ENCODE measurements at places on chromosomes 5 and 9. TPM values are rescaled to one million over a fixed set of nuclear protein-coding genes. Genes with fewer than 3 reads are reported as not detected.
A peak's percentile ranks its signal among the peaks of the same experiment; 100 is the strongest.

GRCh38 chr5:108541836-108542235, 159.9 kb upstream of the FBXL17 start:
- H3K27ac ChIP-seq: no peak overlapping the region
- H3K27me3 ChIP-seq: no peaks in the 10 kb centered on the region
- H3K4me1 ChIP-seq: no peaks in the 10 kb centered on the region
- H3K4me3 ChIP-seq: no peak overlapping the region

DNA sequence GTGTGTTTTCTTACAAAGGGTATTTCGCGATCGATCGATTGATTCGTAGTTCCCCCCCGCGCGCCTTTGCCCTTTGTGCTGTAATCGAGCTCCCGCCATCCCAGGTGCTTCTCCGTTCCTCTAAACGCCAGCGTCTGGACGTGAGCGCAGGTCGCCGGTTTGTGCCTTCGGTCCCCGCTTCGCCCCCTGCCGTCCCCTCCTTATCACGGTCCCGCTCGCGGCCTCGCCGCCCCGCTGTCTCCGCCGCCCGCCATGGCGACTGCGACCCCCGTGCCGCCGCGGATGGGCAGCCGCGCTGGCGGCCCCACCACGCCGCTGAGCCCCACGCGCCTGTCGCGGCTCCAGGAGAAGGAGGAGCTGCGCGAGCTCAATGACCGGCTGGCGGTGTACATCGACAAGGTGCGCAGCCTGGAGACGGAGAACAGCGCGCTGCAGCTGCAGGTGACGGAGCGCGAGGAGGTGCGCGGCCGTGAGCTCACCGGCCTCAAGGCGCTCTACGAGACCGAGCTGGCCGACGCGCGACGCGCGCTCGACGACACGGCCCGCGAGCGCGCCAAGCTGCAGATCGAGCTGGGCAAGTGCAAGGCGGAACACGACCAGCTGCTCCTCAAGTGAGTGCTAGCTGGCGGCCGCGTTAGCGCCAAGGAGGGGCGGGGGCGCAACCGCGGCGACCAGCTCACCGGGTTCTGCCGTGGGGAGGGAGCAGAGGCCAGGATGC, 480 bp downstream of the LMNB1 start:
- H3K27ac ChIP-seq: peak overlapping the region; percentile 58
- H3K36me3 ChIP-seq: no peaks in the 10 kb centered on the region
- DNase-seq: peak; percentile 90

DNA sequence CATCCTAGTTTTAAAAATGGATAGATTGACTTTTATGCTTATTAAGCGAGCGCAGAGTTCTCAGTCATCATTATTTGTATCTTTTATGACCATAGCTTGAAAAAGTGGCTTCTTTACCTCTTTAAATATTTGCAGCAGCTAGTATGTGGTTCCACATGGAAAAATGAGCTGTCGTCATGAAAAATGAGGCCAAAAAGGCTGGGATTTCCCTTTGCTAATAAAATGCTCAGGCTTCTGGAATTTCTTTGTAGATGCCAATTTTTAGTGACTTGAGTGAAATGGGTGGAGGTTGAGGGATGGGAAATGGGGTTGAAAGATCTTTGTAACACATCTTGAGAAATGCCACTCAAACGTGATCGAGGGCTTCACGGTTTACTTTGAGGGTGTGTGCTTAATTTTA, 35.2 kb downstream of the RAI14 start:
- H3K4me1 ChIP-seq: peaks cover 72% of the 10 kb centered on the region
- peak; percentile 87 for DNase-seq
- peak overlapping the region; percentile 73 for H3K27ac ChIP-seq
- no peaks in the 10 kb centered on the region for H3K27me3 ChIP-seq
- peaks cover 61% of the 10 kb centered on the region for H3K36me3 ChIP-seq

The ATP10B gene
- not detected for total RNA-seq

The LYRM7 gene
- total RNA-seq: 4.7 TPM

The NR4A3 gene
- total RNA-seq: 0.36 TPM

- H3K27me3 ChIP-seq: no peaks in the 10 kb centered on the region
- no peak overlapping the region for H3K27ac ChIP-seq
- DNase-seq: no peak
- no peaks in the 10 kb centered on the region for H3K36me3 ChIP-seq
These were observed 222.4 kb upstream of the PANK3 start for GRCh38 chr5:168801567-168801966.

- no peaks in the 10 kb centered on the region for H3K36me3 ChIP-seq
- H3K27me3 ChIP-seq: peaks cover 41% of the 10 kb centered on the region
- H3K4me3 ChIP-seq: no peak within 1 kb of the TSS
- H3K27ac ChIP-seq: no peak within 1 kb of the TSS
- peak; percentile 89 for DNase-seq
These were observed at the start of gene WNK2 for GRCh38 chr9:93183663-93184431. TSS of gene WNK2 (plus strand) at chr9:93184139. CDS start at chr9:93184930, 791 bp downstream.

- no peaks in the 10 kb centered on the region for H3K36me3 ChIP-seq
- H3K4me1 ChIP-seq: peaks cover 10% of the 10 kb centered on the region
- H3K4me3 ChIP-seq: no peak overlapping the region
- DNase-seq: no peak
These were observed 57.9 kb downstream of the KIAA1958 start for GRCh38 chr9:112544477-112544876.

DNA sequence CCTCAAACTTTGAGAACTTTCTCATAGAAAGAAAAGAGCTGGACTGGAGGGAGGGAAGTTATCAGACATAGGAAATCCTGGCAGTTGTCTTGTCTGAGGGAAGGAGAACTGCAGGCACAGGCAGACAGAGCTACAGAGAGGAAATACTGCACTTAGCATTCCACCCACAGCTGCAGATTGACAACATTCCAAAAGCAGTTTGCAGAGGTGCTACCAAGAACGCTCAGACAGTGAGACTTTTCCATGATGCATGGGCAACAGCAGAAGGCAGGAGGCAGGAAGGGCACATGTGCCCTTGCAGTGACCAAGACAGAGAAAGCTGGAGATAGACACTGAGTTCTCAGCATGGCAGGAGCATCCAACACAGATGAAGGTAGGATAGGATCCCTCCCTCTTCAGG, 327.5 kb upstream of the ZNF462 start:
- no peak for DNase-seq
- no peak overlapping the region for H3K27ac ChIP-seq
- no peaks in the 10 kb centered on the region for H3K27me3 ChIP-seq
- H3K4me1 ChIP-seq: no peaks in the 10 kb centered on the region

GRCh38 chr5:6780802-6781391, 67.7 kb downstream of the TENT4A start:
- no peaks in the 10 kb centered on the region for H3K27me3 ChIP-seq
- H3K4me1 ChIP-seq: no peaks in the 10 kb centered on the region
- H3K4me3 ChIP-seq: no peak overlapping the region
- no peaks in the 10 kb centered on the region for H3K36me3 ChIP-seq

- H3K4me1 ChIP-seq: peaks cover 18% of the 10 kb centered on the region
- no peak overlapping the region for H3K27ac ChIP-seq
- no peaks in the 10 kb centered on the region for H3K36me3 ChIP-seq
- H3K4me3 ChIP-seq: no peak overlapping the region
- DNase-seq: no peak
- H3K27me3 ChIP-seq: no peaks in the 10 kb centered on the region
These were observed 30.2 kb downstream of the EFNA5 start for GRCh38 chr5:107640568-107640967.

DNA sequence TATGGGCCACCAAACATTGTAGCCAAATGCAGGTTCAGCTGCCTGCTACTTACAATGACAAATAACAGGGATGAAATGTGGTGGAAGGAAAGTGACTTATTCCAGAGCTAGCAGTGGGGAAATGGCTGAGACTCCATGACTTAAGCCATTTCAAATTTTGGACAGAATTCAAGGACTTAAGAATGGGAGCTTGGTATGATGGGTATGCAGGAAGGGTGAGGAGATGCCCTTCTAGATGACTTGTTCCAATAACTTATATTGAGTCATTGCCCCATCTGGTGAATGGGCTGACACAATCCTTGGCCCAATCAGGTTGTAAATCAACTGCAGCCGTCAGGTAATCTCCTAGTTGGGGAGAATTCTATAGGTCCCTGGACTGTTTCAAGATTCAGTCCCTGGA, 230.7 kb upstream of the SGCD start:
- no peak overlapping the region for H3K27ac ChIP-seq
- H3K27me3 ChIP-seq: no peaks in the 10 kb centered on the region
- no peak overlapping the region for H3K4me3 ChIP-seq
- H3K36me3 ChIP-seq: no peaks in the 10 kb centered on the region
- no peak for DNase-seq

GRCh38 chr9:98146101-98146991, 27.3 kb upstream of the TRIM14 start:
- H3K27ac ChIP-seq: no peak overlapping the region
- peak; percentile 23 for DNase-seq
- no peak overlapping the region for H3K4me3 ChIP-seq
- H3K36me3 ChIP-seq: no peaks in the 10 kb centered on the region

DNA sequence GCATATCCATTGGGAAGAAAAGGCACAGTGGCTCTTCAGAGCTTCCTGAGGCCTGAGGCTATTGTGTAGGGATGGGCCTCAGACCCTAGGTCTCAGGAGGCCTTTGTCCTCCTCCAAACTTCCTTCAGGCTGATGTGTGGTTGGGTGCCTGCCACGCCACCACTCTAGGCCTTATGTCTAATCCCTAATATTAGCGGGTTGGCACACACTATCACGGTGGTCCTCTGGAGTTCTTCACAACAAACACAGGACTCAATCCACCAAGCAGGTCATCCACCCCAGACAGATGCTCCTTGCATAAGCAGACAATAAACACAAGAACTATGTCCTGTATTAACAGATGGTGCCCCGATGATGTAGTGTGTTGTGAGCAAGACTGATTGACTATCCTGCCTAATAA, 31.0 kb upstream of the FSTL4 start:
- no peaks in the 10 kb centered on the region for H3K36me3 ChIP-seq
- DNase-seq: no peak
- peaks cover 5% of the 10 kb centered on the region for H3K27me3 ChIP-seq

DNA sequence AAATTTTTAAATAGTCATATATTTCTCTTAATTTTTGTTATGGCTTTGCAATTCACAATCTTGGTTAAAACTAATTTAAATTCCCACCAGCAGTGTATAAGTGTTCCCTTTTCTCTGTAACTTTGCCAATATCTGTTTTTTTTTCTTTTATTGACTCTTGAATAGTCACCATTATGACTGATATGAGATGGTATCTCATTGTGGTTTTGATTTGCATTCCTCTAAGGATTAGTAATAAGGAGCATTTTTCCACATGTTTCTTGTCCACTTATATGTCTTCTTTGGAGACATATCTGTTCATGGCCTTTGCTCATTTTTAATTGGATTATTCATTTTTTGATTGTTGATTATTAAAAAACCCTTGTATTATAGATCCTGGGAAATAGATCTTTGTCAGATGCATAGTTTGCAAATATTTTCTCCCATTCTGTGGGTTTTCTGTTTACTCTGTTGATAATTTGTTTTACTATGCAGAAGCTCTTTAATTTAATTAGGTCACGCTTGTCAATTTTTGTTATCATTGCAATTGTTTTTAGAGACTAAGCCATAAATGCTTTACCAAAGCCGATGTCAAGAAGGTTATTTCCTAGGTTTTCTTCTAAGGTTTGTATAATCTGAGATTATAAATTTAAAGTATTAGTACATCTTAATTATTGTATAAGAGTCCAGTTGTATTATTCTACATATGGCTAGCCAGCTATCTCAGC, 610.9 kb downstream of the CHSY3 start:
- no peak overlapping the region for H3K27ac ChIP-seq
- no peak overlapping the region for H3K4me3 ChIP-seq
- H3K4me1 ChIP-seq: peaks cover 4% of the 10 kb centered on the region
- no peaks in the 10 kb centered on the region for H3K27me3 ChIP-seq
- DNase-seq: peak; percentile 17

The VDAC1 gene
- 264 TPM for total RNA-seq

The TMEM232 gene
- total RNA-seq: 1.4 TPM

DNA sequence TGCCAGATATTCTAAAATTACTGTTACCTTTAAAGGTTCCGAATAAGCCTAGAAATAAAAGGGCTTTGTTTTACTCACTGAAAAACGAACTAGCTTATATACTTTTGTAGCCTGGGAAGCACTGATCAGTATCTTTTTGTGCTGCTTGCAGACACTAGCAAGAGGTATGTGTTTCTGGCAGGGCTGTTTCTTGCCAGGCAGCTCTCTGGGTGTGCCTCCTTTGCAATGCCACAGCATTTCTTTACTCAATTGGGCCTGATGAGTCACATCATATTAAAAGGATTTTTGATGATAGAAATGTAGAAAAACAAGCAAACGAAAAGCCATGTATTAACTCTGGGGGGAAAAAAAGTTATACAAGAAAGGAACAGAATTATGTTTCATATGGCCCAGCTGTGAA, 35.6 kb downstream of the CD180 start:
- peaks cover 11% of the 10 kb centered on the region for H3K4me1 ChIP-seq
- H3K27me3 ChIP-seq: no peaks in the 10 kb centered on the region
- no peak overlapping the region for H3K4me3 ChIP-seq
- H3K27ac ChIP-seq: no peak overlapping the region

DNA sequence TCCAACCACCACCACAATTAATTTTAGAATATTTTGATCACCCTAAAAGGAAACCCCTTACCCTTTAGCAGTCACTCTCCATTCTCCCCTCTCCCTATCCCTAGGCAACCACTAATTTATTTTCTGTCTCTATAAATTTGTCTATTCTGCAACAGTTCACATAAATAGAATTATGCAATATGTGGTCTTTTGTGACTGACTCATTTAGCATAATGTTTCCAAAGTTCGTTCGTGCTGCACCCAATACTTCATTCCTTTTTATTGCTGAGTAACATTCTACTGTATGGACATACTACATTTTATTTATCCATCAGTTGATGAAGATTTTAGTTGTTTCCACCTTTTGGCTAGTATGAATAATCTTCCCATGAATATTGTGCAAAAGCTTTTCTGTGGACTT, 18.2 kb upstream of the CDC20B start:
- no peaks in the 10 kb centered on the region for H3K4me1 ChIP-seq
- no peak overlapping the region for H3K27ac ChIP-seq
- DNase-seq: no peak
- H3K27me3 ChIP-seq: peaks cover 61% of the 10 kb centered on the region
- no peak overlapping the region for H3K4me3 ChIP-seq

DNA sequence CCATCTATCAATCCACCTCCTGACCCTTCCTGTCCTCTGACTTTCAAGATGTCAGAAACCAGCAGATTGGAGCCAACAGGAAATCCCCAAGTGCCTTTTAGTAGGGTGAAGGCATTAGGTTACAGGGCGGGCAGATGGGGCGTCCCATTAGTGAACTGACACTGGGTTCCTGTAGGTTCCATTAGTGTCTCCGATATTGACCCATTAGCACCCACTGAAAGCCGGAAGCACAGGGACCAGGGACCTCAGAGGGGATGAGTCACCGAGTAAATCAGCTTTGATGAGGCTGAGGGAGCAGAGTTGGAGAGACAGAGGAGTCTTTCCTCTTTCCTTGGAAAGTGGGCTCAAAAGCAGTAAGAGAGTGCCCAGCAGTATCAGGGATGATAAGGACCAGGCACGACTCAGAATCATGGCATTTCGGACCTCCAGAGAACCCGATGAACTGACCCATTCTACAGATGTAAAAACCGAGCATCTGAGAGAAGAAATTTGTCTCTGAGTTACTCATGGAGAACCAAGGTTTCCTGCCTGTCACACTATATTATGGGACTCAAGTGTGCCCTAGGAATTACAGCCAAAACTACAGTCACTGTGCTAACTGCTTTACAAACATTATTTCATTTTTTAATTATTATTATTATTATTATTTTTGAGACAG, 47.2 kb upstream of the FABP6 start:
- H3K4me3 ChIP-seq: no peak overlapping the region
- H3K36me3 ChIP-seq: no peaks in the 10 kb centered on the region
- DNase-seq: no peak

The MTMR12 gene
- 20.6 TPM for total RNA-seq

All from osteoblast (primary cell).